Upper lobe of left lung (tissue), 6 donors: ENCODE measurements at places on chromosomes 5 and 9. TPM values are rescaled to one million over a fixed set of nuclear protein-coding genes. Genes with fewer than 3 reads are reported as not detected.

- DNase-seq: no peak
These were observed 530.3 kb upstream of the KLF4 start for GRCh38 chr9:108019821-108020220.

DNA sequence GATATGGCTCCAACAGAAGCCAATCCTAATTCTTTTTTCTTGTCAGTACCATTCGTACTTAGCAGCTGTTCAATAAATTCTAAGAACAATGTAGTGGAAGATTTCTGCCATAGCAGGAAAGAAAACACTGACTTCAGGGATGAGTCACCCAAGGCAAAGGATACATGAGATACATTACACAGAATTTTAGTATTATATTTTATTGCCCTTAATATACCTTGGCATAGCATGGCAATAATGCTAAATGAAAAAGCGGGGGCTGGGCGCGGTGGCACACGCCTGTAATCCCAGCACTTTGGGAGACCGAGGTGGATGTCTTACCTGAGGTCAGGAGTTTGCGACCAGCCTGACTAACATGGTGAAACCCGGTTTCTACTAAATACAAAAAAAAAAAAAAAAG lies 619.1 kb upstream of the DAB2 start:
- H3K36me3 ChIP-seq: no peaks in the 10 kb centered on the region
- H3K4me3 ChIP-seq: no peak overlapping the region
- no peaks in the 10 kb centered on the region for H3K4me1 ChIP-seq
- DNase-seq: peak; percentile 19

GRCh38 chr9:76717176-76717575 lies 47.1 kb upstream of the PCA3 start:
- H3K4me3 ChIP-seq: no peak overlapping the region
- H3K27me3 ChIP-seq: no peaks in the 10 kb centered on the region
- no peaks in the 10 kb centered on the region for H3K4me1 ChIP-seq
- DNase-seq: no peak

GRCh38 chr5:39577529-39577928 lies 152.7 kb upstream of the DAB2 start:
- no peaks in the 10 kb centered on the region for H3K36me3 ChIP-seq
- H3K27ac ChIP-seq: no peak overlapping the region
- no peaks in the 10 kb centered on the region for H3K27me3 ChIP-seq
- H3K4me1 ChIP-seq: peaks cover 6% of the 10 kb centered on the region

- no peaks in the 10 kb centered on the region for H3K27me3 ChIP-seq
- peaks cover 37% of the 10 kb centered on the region for H3K36me3 ChIP-seq
- H3K27ac ChIP-seq: peak overlapping the region; percentile 60
- H3K4me3 ChIP-seq: no peak overlapping the region
- peaks cover 23% of the 10 kb centered on the region for H3K4me1 ChIP-seq
These were observed 85.0 kb downstream of the STK10 start for GRCh38 chr5:172102913-172103626.

DNA sequence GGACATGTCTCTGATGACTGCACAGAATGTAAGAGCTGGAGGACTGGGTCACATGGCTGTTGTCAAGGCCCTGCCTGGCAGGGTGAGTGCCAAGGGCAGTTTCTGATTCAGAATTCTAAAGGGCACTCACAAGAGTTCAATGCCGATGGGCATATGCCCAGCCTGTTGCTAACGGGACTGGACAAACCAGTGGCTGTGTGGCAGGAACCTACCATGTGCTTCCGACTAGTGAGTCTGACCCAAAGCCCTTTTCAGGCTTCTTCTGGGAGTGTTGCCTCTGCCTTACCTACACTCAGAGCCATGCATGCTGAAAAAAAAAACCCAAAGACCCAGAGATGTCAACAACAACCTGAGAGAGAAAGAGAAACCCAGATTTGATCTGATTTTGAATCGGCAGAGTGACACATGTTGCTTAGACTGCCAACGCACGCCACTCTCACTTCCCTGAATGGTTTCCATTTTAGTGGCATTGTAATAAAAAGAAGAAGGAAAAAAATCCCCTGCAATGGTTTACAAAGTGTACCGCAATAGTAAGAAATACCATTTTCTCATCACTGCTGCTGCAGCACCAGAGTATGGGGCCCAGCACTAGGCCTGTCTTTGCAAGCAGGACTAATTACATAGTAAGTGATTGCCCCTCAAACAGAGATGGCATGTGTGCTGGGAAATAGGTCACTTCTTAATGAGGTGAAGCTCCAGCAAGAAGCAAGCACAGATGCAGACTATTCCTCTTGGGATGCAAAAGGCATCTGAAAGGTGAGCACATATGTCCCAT lies 194.3 kb downstream of the PALM2AKAP2 start:
- peaks cover 6% of the 10 kb centered on the region for H3K4me1 ChIP-seq
- H3K27ac ChIP-seq: no peak overlapping the region
- no peak for DNase-seq
- H3K36me3 ChIP-seq: no peaks in the 10 kb centered on the region

DNA sequence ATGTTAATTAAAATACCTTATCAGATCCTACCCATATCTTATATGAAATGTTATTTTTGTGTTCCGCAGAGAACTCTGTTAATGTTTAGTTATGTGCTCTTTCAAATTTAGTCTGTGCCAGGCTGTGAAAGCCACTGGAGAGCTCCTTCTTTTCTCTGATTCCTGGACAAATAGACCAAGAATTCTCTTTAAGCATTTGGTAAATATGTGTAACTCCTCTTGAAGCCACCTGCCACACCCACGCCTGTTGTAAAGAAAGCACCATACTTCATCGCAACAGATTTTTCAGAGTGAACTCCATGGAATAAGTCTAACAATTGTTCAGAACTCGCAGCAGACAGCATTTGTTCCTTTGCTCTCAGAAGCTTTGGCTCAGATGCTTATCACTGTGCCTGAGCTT lies 301.1 kb downstream of the FAM170A start:
- no peak for DNase-seq
- no peaks in the 10 kb centered on the region for H3K27me3 ChIP-seq
- no peak overlapping the region for H3K27ac ChIP-seq
- H3K36me3 ChIP-seq: no peaks in the 10 kb centered on the region

The FOXD4L6 gene
- total RNA-seq: not detected

- H3K27ac ChIP-seq: no peak overlapping the region
- no peaks in the 10 kb centered on the region for H3K4me1 ChIP-seq
- no peaks in the 10 kb centered on the region for H3K36me3 ChIP-seq
- DNase-seq: no peak
These were observed 64.5 kb downstream of the PRR16 start for GRCh38 chr5:120528609-120529008.

- H3K4me1 ChIP-seq: no peaks in the 10 kb centered on the region
- H3K27ac ChIP-seq: no peak overlapping the region
- no peaks in the 10 kb centered on the region for H3K36me3 ChIP-seq
- H3K27me3 ChIP-seq: no peaks in the 10 kb centered on the region
- no peak overlapping the region for H3K4me3 ChIP-seq
These were observed 1166.5 kb upstream of the CDH18 start for GRCh38 chr5:21154526-21154925.

DNA sequence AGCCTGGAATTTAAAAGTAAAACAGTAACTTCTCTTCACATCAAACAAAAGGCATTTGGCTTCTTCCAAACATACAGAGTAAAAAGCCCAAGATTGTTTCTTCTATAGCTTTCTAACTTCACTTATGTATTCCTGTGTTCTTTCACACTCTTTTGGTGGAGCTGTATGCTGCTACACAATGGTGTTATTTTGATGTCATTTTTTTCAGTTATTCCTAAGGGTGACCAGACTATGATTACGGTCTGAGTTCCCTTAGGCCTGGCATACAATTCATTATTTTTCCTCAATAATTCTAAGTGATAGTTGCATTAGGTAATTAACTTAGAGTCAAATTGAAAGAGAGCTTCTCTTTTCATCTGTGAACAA lies 66.3 kb upstream of the IL7R start:
- no peaks in the 10 kb centered on the region for H3K27me3 ChIP-seq
- H3K4me3 ChIP-seq: no peak overlapping the region
- peaks cover 2% of the 10 kb centered on the region for H3K4me1 ChIP-seq
- no peaks in the 10 kb centered on the region for H3K36me3 ChIP-seq
- no peak overlapping the region for H3K27ac ChIP-seq

The SHROOM1 gene
- total RNA-seq: 18.6 TPM

The ST6GALNAC6 gene
- total RNA-seq: 68.2 TPM

The OMD gene
- total RNA-seq: 1.0 TPM

- no peaks in the 10 kb centered on the region for H3K4me1 ChIP-seq
- H3K27ac ChIP-seq: no peak overlapping the region
- no peaks in the 10 kb centered on the region for H3K36me3 ChIP-seq
- H3K4me3 ChIP-seq: no peak overlapping the region
- DNase-seq: no peak
- no peaks in the 10 kb centered on the region for H3K27me3 ChIP-seq
These were observed 44.1 kb upstream of the CDKN2B start for GRCh38 chr9:22053178-22053577.
